ENCODE measurements at places on chromosomes 6 and 20. TPM values are rescaled to one million over a fixed set of nuclear protein-coding genes. Genes with fewer than 3 reads are reported as not detected.

GRCh38 chr6:112058243-112059032, 4.5 kb downstream of the CCN6 start:
- DNase-seq: no peak

GRCh38 chr6:29926413-29927274, 15.7 kb upstream of the HLA-A start:
- peak; percentile 87 for DNase-seq

DNA sequence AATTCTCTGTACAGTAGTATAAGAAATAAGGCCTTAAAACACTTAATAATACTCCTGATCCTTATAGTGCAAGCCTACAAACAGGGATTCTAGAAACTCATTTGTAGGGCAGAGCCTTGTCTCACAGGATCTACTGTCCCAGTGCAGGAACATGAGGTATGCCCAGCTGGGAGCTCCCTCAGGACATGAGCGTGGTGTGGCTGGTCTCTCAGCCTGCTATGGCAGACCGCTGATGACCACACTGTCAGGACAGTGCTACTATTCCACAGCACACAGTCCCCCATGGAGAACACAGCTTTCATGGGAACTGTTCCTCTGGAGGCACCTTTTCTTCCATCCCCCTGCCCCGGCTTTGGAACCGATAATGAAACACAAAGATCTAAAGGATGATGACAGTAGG, 53.0 kb downstream of the SERAC1 start:
- no peak for DNase-seq

Gene HLA-DOA
- total RNA-seq: 70.0 TPM

DNA sequence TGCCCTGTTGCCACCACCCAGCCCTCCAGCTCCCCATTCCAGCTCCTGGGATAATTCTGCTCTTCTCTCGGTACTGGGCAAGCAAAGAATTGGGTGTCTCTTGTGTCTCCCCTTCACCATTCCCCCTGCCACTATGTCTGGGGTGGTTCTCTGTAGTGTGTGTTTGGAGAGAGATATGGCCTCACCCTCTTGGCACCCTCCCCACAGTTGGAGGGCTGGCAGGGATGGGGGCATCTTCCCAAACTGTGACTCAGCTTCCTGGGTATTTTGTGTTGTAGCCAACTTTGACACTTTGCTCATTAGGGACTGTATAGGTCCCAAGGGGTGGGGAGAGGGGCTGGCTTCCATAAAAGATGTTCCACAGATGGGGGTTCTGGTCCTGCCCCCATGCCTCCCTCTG, 1.7 kb downstream of the TNXB start:
- DNase-seq: no peak

Gene DOK5
- total RNA-seq: not detected

DNA sequence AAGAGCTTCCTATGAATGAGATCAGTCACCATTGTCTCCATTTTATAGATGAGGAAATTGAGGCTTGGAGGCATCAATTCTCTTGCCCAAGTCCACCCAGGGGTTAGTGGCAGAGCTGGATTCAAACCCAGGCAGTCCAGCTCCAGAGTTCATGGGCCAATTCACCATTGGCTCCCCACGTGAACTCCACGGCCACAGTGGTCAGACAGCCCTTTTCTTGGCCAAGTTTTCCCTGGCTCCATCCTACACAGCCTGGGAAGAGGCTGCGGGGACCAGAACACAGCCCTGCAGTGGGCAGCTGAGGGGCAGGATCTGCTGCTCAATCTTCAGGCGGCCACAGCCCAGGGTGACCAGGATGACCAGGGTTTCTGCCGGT, 20.5 kb downstream of the TGM2 start:
- DNase-seq: no peak

DNA sequence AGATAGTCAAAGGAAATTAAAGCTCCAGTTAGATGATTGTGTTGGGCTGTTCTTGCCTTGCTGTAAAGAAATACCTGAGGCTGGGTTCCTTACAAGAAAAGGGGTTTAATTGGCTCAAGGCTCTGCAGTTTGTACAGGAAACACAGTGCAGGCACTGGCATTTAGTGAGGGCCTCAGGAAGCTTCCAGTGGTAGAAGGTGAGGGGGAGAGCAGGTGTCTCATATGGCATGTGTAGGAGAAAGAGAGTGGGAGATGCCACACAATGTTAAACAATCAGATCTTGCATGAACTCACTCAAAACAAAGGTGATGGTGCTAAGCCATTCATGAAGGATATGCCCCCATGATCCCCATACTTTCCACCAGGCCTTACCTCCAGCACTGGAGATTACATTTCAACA, 493.5 kb upstream of the IMPG1 start:
- no peak for DNase-seq

GRCh38 chr6:155958550-155958949, 502.9 kb upstream of the NOX3 start:
- DNase-seq: no peak

GRCh38 chr6:62285612-62286469, at the start of gene KHDRBS2:
Gene KHDRBS2, minus strand, starts transcription at chr6:62286225.
- DNase-seq: peak; percentile 98

DNA sequence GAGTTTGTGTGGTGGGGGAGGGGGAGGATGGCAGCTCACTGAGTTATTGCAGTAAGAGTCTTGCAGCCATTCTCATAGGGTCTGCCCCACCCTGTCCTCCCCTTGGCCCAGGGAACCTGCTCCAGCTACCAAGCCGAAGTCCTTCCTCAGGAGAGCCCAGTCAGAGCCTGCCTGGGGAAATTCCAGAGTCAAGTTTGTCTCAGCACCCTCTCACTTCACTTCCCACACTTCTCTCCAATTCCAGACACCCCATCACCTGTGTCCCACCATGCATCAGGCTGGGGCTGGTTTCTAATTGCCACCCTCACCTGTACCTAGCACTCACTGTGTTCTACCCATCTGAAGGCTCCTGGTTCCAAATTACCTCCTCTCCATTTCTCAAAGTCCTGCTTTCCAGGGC, 10.3 kb upstream of the SLC22A16 start:
- DNase-seq: no peak

Gene NMBR
- not detected for total RNA-seq

GRCh38 chr6:21001736-21002135, 467.5 kb downstream of the CDKAL1 start:
- no peak for DNase-seq

- DNase-seq: no peak
Measured at GRCh38 chr6:135880066-135880972, 28.8 kb downstream of the PDE7B start.

Gene ID4
- not detected for total RNA-seq

Gene CPXM1
- total RNA-seq: not detected

Gene VEGFA
- total RNA-seq: 217 TPM

GRCh38 chr6:127561660-127562059, 15.3 kb upstream of the C6orf58 start:
- no peak for DNase-seq

GRCh38 chr6:115358616-115359015, 702.1 kb downstream of the FRK start:
- no peak for DNase-seq

Gene FNDC11
- total RNA-seq: 1.6 TPM

GRCh38 chr6:24492475-24492874, 2.3 kb upstream of the ALDH5A1 start:
- DNase-seq: peak; percentile 76
